Prostate gland (tissue), 2 donors: ENCODE measurements at places on chromosomes 2 and 18. TPM values are rescaled to one million over a fixed set of nuclear protein-coding genes. Genes with fewer than 3 reads are reported as not detected.

The PRSS56 gene
- not detected for total RNA-seq

The STON1 gene
- total RNA-seq: 48.7 TPM

GRCh38 chr18:13011719-13012118, 20.6 kb downstream of the CEP192 start:
- DNase-seq: no peak

GRCh38 chr2:207282916-207283315, 117.2 kb upstream of the KLF7 start:
- no peak for DNase-seq

DNA sequence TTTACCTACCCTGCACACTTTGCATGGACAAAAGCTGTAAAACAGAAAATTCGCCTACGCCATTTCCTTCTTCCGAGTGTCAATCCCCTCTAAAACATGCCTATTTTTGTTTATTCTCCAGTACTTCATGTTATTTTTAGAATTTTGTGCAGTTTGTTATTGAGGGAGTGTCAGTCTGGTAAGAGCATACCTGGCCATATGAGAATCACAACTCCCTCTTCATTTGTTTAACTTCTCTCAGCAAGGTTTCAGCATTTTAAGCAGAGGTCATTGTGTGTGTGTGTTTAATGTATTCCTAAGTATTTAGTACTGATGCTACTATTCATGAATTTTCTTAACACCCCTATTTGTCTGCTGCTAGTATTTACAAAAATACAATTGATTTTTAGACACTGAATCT, 49.4 kb downstream of the SMAD2 start:
- no peak for DNase-seq

DNA sequence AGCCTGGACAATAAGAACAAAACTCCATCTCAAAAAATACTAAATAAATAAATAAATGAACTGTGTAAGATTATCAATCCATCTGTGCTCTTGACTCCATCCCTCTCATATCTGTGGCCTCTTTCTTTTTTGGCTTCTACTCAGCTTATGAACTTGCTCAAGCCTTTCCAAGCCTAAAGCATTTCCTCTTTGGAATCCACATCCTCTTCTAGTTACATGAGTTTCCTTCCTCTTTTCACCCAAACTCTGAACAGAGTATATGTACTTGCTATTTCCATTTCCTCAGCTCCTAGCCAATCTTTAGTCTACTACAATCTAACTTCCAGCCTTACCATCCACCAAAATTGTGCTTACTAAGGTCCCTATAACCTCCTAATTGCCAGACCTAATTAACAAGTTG, 2.5 kb upstream of the DNAJC10 start:
- DNase-seq: no peak

DNA sequence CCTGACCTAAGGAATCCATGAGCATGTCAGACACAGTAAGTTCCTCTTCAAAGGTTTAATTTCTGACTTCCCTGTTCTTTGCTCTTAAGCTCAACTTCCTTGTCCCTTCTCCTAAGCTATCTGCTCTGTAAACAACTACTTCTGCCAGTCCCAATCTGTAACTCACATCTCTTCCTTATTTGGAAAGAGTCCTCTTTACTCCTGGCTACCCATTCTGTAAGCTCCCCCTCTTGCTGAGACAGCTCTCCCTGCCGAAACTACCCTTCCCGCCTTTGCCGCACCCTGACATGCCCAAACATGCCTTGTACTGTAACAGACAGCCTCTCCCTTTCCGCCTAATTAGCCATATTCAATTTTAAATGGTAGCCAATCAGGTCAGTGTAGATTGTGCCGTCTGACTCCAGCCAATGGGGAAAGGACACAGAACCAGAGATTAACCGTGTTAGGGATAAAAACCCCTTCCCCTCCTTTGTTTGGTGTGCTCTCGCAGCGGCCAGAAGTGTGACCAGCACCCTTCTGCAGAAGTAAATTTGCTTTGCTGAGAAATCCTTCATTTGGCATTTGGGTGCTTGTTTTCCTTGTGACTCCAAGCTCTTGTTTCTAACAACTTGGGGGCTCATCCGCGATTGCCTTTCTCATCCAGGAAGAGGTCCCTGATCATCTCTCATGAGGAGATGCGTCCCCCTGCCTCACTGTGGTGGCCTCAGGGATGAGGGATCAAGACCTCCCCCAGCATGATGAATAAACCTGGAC, 49.0 kb downstream of the PIAS2 start:
- no peak for DNase-seq

DNA sequence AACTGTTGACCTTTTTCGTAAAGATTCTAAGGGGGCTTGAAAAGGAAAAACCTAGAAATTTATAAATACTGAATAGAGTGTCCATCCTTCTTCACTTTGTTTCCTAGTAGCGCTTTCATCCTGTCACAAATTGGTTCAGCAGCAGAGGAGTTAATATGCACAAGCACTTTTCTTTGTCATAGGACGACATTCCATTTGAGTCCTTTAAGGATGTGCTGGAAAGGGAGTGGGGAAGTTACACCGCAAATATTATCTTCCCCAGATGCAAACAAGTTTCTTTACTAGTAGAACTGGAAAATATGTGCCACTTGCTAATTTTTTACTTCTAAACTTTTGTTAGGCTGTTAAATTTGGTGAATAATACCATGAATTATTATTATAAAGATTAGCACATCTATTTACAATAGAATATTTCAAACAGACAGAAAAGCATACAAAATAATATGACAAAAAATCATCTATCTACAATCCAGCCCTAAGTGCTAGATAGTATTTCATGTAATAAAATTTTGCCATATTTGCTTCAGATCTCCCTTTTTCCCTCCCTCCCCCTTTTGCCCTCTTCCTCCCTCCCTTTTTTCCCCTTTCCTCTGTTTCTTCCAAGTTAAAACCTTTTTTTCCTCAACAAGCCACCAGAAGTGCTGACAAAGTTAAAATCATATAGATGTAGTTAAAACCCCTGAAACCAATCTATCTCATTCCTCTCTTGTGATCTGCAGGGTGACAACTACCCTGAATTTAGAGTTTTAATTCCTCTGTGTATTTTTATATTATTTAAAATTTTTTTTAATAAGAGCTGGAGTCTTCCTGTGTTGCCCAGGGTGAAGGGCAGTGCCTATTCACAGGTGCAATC, 50.5 kb upstream of the MAP4K3 start:
- no peak for DNase-seq
